ENCODE measurements at places on chromosomes 16 and 17. TPM values are rescaled to one million over a fixed set of nuclear protein-coding genes. Genes with fewer than 3 reads are reported as not detected.
A peak's percentile ranks its signal among the peaks of the same experiment; 100 is the strongest.

DNA sequence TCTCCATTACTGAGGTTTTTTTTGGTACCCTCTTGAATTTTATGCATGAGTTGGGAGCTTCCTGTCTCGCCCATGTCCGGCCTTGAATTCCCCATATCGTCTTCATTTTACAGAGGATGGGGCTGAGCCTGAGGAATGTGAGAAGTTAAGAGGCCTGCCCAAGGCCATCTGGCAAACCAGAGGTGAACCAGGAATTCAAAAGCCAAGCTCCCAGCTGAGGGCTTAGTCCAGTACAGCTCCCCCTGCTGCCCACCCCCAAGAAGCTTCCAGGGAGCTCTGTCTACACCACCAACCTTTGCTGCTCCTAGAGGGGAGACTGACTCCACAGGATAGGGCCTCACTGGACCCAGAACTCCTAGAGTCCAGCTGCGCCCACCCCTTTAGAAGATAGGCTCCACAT, 20.7 kb upstream of the C16orf78 start:
- DNase-seq: no peak

DNA sequence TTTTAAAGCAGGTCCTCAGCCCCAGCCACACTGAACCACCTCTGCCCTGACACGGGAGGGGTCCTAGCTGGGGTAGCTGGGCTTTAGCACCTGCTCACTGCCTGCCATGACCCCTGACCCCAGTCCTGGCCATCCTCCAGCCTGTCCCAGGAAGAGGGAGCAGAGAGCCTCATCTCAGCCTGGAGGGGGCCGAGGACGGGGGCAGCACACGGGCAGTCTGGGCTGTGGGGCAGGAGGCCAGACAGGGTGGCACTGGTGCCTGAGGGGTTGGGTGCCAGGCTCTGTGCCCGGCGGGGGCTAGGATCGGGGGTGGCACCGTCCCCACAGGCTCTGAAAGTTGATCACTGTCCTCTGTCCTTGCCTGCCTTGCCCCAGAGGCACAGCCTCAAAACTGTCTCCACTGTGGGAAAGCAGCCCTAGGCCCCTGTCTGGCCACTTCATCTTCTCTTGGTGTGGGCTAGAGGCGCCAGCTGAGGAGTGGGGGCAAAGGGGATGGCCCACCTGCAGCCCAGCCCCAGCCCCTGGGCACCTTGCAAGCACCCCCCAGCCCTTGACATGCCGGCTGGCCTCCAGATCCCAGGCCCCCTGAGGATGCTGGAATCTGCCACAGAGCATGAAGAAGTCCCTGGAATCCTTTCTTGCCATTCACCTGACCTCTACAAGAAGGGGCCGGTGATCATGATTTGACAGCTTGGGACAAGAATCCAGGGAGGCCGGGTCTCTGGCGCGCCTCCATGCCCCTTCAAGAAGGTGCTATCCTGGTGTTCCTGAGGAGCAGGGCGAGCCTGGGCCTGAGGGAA, 15.7 kb downstream of the ENDOV start:
- DNase-seq: peak; percentile 32

GRCh38 chr16:80258407-80258806, 282.4 kb upstream of the DYNLRB2 start:
- no peak for DNase-seq

The RCVRN gene
- total RNA-seq: 1.4 TPM

DNA sequence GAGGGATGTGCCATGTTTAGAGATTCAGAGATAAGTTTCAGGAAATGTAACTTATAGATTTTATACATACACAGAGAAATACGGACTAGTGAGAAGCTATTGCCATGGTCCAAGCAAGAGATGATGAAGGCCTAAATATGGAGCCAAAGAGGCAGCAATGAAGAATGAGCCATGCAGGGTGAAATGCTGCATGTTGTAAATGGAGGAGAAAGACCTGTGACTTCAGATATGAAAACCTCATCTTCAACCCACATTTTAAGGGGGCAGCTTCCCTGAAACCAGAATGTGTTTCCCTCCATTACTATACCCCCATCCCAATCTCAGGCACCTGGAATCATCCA, 2.9 kb downstream of the CCL2 start:
- DNase-seq: no peak

The CACNG4 gene
- total RNA-seq: not detected

DNA sequence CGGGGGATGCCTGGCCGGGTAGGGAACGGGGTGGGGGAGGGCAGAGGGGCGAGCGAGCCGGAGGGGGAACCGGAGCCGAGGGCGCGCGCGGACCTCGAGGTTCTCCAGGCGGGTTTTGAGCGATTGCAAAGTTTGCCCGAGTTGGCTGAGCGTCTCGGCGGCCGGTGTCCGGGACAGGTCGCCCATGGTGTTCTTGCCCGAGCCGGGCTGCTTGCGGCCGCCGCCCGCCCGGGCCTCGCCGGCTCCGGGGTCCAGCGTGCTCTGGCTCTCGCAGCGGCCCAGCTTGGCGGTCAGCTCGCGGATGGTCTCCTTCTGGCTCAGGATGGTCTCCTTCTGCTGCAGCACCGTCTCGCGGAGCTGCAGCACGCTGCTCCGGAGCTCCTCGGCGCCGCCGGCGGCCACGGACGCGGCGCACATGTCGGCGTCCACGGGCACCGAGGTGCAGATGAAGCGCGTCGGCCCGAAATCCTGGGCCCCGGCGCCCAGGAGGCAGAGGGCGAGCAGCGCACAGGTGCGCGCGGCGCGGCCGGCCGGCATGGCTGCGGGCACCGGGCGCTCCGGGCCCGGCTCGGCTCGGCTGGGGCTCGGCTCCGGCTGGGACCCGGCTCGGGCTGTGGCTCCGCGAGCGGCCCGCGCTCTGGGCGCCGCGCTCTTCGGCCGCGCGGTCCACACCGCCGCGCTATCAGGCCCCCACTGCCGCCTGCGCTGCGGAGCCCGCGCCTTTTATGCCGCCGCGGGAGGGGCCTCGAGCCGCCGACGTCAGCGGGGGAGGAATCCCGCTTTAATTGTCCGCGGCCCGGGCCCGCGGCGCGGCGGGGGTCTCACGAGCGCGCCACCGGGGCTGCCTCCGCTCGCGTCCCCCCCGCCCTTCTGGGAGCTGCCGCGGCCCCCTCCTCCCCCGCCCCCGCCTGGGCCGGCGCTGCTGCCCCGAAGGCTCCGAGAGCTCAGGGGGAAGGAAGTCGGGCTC, at the start of gene NPTX1:
Gene NPTX1 (minus strand): TSS at position 698 of the 967 bp plus-strand sequence. CDS start 161 bp downstream, at position 537.
- no peak for DNase-seq

DNA sequence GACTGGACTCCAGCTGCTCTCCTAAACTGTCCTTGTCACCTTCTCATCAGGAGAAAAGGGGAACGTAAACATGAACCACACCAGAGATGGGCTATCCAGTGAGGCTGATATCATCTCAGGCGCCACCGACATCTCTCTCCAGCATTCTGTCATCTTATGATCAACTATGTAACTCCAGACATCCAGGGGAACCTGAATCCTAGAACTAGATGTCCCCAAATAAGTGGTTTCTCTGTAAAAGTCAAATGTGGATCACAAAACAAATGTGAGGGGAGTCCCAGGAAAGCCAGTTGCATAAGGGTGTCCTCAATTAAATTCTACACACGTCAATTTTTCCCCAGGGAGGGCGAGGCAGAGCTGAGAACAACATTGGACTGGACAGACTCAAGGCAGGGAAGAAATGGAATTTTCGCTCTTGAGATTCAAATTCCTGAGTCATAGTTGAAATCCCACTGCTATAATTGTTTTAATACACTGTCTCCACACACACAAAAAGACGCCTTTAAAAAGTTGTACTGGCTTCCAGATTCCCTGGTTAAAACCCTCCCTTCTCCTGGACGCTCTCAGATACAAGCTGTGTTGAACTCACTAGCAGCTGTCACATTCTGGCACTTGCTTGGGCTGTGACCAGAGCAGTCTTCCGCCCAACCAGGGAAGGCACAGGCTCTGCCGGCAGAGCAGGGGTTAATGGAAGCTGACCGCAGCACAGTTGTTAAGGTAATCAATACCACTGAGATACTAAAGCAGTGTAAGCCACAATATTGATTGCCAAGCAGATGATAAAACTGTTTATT, 62.6 kb downstream of the ZFHX3 start:
- peak; percentile 91 for DNase-seq

The CDR2L gene
- 17.5 TPM for total RNA-seq

DNA sequence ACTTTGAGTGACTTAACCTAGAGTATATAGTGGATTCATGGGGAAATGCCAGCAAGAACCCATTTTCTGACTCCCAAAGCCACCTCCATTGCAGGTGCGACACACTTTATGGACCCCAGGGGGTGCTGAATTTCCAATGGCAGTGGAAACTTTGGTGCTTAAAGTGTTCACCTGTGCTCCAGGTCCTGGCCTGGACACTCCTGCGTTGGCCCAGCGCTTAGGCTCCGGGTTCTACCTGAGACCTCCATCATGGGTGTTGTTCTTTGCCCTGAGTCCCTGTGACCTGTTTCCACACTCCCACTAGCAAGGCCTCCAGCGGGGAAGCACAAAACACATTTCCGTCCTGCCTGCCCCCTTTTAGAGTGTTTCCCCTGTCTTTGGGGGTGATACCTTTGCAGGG, 3.0 kb downstream of the CCNF start:
- DNase-seq: peak; percentile 14

DNA sequence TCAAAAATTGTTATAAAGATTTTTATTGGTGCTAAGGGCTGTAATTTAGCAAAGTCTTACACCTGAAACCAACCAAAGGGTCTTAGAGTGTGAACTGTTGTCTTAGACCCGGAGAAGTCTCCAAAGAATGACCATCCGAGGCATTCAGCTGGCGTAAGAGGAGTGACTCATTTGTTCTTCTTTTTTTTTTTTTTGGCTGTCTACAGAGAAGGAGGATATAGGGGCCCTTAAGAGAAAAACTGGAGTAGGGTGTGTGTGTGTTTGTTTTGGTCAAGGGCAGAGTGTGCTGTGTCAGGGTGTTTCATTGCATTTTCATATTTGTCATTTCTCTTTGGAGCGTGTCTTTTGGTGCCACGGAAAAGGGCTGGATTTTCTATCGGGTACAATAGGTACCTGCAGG, 508.0 kb downstream of the WWOX start:
- no peak for DNase-seq

GRCh38 chr17:48228720-48229119, 121.2 kb downstream of the SNX11 start:
- DNase-seq: no peak

The GRAPL gene
- total RNA-seq: 0.76 TPM

GRCh38 chr16:89200850-89201411, 594 bp upstream of the SLC22A31 start:
- DNase-seq: no peak

DNA sequence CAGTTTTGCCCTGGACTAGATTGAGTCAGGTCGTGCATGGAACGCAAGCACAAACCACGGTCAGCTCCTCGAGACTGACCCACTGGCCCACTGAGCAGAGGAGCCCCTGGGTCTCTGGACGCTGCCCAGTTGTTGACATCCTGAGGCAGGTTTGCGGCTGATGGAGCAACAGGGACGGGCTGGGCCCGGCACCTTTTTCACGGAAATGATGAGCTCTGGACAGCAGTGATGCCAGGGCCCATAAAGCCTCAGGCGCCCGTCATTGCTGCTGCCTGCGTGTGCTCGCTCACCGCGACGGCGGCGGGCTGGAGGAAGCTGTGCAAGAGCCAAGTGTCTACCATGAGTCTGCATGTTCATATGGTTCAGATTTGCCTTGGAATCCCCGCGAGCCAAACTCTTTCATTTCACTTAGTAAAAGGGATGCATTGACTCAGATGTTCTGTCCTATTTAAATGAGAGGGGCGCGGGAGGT, 30.8 kb upstream of the CRISPLD2 start:
- no peak for DNase-seq

GRCh38 chr16:10964891-10965326, 20.5 kb downstream of the CLEC16A start:
- DNase-seq: no peak

DNA sequence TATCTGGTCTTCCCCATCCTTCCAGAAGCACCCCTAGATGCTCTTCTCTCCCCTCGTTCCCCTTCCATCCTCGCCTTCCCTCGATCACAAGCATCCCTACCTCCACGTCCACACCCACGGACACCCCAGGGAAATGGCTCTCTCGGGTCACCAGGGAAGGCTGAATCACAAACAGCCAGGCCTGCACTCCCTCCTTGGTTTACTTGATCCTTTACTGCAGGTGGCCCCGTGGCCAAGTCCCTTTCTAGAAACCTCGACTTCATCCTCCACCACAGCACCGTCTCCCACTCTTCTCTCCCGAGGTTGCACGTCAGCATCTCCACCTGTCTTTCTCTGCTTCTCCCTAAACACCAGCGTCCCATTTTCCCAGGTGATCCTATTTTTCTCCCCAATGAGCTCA, 6.5 kb upstream of the RBFOX3 start:
- DNase-seq: no peak

The GJD3 gene
- 0.80 TPM for total RNA-seq

GRCh38 chr17:59465949-59466307, 99.5 kb upstream of the DHX40 start:
- DNase-seq: no peak

The CCL14 gene
- 27.2 TPM for total RNA-seq

The TBC1D3K gene
- total RNA-seq: not detected

The VMP1 gene
- total RNA-seq: 106 TPM

The STH gene
- total RNA-seq: not detected

The POLR3K gene
- 11.1 TPM for total RNA-seq

GRCh38 chr16:9438991-9439390, 347.5 kb downstream of the HAPSTR1 start:
- no peak for DNase-seq

- no peak for DNase-seq
These were observed 41.9 kb upstream of the SDK2 start for GRCh38 chr17:73686126-73686525.

GRCh38 chr17:81517339-81518112, 4.9 kb upstream of the ACTG1 start:
- DNase-seq: peak; percentile 56

DNA sequence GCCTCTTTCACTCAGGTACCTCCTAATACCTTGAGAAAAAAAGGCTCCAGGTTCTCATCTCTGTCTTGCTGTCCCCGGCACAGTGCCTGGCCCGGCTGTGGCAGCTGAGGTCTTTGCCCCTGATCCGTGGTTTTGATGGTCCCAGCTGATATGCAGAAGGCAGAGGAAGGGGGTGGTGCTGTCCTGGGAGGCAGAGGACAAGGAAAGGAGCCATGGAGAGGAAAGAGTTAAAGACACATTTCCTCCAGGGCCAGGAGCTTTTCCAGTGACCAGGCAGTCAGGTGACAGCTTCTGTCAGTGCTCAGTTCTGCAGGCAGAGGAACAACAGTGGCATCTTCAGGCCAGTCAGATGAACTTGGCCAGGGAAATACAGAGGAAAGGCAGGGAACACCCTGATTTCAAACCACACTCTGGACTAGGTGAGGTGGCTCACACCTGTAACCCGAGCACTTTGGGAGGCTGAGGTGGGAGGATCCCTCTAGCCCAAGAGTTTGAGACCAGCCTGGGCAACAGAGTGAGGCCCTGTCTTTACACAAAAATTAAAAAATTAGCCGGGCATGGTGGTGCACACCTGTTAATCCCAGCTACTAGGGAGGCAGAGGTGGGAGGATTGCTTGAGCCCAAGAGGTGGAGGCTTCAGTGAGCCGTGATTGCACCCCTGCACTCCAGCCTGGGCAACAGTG, 3.3 kb upstream of the COG1 start:
- no peak for DNase-seq
